Stimulated activated CD8-positive, alpha-beta memory T cell treated with anti-CD3 and anti-CD28 coated beads, Interleukin-4, amount 100 ng/mL, for 1 hour (primary cell): ENCODE measurements at places on chromosomes 5 and 9.
A peak's percentile ranks its signal among the peaks of the same experiment; 100 is the strongest.

DNA sequence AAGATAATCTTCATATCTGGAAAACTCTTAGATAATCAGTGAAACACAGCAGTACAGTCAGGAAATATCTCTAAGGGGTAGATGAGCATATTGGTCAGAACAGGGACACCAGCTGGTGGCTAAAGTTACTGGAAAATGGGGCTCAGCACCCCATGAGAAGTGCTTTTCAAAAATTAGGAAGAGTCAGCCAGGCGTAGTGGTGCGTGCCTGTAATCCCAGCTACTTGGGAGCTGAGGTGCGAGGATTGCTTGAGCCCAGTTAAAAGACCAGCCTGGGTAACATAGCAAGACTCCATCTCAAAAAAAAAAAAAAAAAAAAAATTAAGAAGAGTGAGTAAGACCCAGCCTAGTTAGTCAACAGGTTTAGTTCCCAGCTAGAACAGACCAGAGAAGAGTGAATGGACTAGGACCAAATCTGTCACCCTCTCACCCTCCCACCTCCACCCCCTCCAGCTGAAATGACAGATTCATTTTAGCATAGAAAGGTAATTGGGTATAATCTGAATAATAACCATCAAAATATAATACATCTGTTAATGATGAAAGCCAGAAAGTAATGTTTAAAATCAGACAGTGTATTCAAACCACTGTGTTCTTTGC is 120.9 kb downstream of the CDC42SE2 start:
- no peak for DNase-seq

DNA sequence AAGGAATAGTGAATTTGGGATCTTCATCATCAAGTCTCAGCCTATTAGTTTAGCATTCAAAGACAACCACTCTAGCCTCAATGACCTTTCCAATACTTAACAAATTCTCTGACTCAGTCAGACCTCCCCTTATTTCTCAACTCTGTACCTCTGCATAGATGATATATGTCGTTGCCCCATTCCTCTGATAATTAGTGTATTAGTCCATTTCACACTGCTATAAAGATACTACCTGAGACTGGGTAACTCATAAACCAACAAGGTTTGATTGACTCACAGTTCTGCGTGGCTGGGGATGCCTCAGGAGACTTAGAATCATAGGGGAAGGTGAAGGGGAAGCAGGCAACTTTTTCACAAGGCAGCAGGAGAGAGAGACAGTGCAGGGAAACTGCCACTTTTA is 8.9 kb downstream of the MRPL22 start:
- DNase-seq, result no peak

DNA sequence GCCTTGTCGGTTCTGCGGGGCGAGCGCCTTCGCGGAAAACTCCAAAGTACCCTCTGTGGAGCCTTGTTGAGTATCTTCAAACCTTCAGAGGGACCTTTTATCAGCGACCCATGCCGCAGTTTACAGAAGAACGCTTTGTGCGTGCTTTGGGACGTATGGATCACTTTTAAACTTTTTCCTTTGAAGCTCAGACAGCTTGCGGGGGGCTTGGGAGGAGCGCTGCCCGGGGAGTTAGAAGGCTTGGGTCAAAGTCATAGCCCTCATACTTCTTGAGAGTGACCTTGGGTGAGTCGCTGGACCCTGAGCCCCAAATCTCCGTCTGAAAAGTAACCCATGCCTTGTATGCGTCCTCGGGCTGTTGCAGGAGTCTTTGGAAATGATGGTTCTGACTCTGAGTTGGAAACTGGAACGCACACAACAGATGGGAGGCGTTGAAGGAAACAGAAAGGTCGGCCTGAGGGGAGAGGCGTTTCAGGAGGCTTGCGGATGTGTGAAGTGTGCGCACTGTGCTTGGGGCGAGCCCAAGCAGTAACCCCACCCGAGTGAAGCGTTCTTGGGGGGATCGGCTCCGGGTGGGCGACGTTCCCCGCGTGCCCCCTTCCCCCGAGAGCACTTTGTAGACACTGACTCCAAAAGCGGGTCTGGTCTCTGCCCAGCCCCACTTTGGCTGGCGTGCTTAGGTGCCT is 661 bp upstream of the SLC25A51 start:
- no peak for DNase-seq

- no peak for DNase-seq
These were observed 28.1 kb upstream of the PIK3R1 start for GRCh38 chr5:68187268-68188055.

DNA sequence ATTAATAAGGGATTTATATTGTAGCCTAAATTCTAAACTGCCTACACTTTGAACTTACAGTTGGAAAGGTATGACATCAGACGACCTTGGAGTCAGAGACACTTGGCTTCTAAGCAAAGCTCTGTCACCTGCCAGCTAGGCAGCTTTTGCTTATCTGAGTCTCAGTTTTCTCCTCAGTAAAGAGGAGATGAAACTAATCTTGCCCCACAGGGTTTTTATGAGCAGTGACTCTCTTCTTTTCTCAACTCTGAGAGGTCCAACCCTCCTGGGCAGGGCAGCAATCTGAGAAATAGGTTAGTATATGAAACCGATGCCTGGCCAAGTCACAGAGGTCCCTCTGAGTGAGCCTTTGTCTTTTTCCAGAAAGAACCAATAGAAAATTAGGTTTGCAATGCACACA is 53.9 kb downstream of the WDR36 start:
- DNase-seq, result no peak

DNA sequence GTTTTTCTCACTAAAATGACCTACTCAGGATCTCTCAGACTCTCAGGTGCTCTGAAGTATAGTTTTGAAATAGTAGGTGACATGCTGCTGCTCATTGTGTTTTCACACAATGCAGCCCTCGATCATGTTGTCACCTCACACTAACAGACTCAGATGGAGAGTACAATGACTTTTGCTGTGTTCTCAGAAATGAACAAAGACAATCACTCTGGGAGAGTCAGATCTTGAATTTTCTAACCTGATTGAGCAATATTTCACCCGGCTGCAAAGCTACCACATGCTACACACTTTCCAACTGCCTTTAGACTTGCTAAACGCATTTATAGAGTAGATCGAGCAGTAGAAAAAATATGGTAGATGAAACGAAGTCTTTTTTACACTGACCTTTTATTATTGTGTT is 113.4 kb downstream of the ST8SIA4 start:
- DNase-seq, result no peak

GRCh38 chr5:16573401-16573800 is 43.4 kb downstream of the RETREG1 start:
- DNase-seq, result no peak

DNA sequence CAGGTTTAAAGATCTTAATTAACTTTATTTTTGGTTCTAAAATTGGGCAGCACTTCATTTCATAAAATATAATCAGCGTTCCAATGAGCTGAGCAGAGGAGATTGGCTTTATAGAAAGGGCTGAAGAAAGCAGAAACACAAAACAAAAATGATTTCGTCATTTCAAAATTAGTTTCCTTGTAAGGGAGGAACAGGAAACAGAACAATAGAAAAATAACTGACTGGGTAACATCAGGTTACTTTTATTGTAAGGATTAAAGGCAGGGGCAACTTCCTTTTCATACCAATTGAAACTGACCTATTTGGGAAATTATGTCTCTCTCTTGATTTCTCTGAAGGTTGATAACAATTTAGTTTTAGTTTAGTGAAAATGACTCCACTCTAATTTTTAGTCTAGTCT is 157.1 kb downstream of the ATP10B start:
- DNase-seq, result no peak

DNA sequence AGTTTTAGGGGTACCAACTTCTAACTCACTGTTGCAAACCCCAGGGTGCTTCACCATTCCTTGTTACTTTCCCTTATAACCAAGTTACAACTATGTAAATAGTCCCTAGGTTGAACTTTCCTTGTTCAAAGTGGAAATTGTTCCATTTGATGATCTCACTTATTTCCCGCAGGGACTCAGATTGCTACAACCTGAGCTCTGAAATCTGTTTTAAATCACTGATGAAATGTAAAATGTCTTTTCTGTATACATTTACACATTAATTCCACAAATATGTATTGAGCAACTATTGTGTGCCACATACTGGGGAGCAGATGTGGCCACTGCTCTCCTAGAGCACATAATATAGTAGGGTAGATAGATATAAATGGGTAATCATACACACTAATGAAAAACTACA is 69.1 kb upstream of the TARS1 start:
- DNase-seq, result no peak

GRCh38 chr5:108380531-108381349 is 1.2 kb downstream of the FBXL17 start:
- DNase-seq, result peak; percentile 8

DNA sequence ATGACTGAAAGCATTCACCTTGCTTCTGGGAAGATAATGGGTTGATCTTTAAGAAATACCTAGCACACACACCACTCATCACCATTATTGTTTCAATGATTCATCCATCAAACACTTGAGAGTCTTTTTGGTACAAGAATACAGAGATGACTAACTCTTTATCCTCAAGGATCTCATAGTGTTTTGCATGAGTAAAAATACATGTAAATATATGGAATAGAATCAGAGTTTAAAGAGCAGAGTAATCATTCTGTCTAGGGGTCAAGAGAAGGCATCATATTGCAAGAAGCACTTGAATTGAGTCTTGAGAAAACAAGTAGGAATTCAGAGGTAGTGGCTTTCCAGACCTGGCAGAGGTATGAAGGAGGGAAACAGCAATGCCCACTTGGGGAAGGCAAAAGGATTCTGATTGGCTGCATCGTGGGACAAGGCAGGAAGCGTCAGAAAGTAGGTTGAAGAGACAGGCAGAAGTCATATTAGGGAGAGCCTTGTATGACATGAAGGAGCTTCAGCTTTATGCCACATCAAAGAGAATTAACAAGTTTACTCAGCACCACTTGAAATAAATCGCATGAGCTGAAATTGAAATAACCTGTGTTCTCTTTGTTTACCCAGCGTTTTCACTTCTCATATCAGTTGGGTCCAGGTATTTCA is 542.5 kb downstream of the TLE1 start:
- no peak for DNase-seq

GRCh38 chr9:131500377-131500776 is 2.3 kb upstream of the POMT1 start:
- DNase-seq, result no peak

DNA sequence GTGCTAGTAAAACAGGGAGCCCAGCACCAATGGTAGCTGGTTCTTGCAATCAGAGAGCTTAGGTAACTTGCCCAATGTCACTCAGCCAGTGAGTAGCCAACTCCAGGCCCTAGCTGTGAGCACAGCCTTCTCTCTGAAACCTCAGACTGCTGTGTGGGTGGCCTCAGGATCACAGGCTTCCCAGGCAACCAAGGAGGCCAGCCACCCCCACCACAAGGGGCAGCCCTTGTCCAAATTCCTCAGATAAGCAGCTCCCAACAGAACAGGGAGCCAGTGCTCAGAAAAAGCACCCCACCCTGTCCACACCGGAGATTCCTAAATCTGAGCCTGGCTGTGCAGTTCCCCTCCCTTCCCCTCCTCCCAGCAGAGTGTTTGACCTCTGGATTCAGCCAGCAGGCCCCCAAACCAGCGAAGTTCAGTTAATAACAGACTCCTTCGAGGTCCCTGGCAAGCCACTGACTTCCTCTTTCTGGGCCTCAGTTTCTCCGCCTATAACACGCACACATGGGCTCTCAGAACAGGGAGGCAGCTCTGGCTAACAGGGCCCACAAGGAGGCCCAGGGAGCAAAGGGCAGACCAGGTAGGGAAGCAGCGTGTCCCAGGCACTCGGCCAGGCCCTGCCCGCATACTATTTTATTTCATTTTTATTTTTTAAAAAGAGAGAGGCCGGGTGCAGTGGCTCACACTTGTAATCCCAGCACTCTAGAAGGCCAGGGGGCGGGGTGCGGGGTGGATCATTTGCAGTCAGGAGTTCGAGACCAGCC is 2.7 kb downstream of the EEIG1 start:
- DNase-seq, result no peak

GRCh38 chr5:73515232-73515631 is 17.0 kb downstream of the BTF3 start:
- no peak for DNase-seq

- no peak for DNase-seq
These were observed 7.8 kb downstream of the NINJ1 start for GRCh38 chr9:93126151-93126781.

GRCh38 chr9:92617951-92618510 is 51.9 kb downstream of the IPPK start:
- no peak for DNase-seq
